ENCODE measurements at places on chromosomes 7 and 10. TPM values are rescaled to one million over a fixed set of nuclear protein-coding genes. Genes with fewer than 3 reads are reported as not detected.

AKR1C4 gene
- not detected for total RNA-seq

ANKRD30A gene
- not detected for total RNA-seq

MRC1 gene
- 144 TPM for total RNA-seq

DNA sequence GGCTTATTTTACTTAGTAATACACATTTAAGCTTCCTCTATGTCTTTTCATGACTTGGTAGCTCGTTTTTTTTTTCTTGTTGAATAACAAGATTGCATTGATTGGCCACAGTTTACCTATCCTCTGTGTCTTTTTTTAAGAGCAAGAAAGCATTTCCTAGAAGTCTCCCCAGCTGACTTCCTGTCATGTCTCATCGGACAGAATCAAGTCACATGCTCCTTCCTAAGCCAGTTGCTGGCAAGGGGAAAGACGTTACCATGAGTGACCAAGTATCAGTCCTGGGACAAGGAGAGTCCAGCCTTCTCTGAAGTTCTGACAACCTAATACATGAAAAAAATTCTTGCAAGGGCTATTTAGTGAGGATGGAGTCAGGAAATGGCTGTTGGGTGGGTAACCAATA, 24.9 kb upstream of the SFRP5 start:
- no peaks in the 10 kb centered on the region for H3K27me3 ChIP-seq
- H3K36me3 ChIP-seq = no peaks in the 10 kb centered on the region
- no peak overlapping the region for H3K4me3 ChIP-seq

GRCh38 chr10:45372251-45372951, 1.6 kb upstream of the ALOX5 start:
- no peak overlapping the region for H3K27ac ChIP-seq
- no peak overlapping the region for H3K4me3 ChIP-seq
- no peaks in the 10 kb centered on the region for H3K36me3 ChIP-seq
- no peaks in the 10 kb centered on the region for H3K27me3 ChIP-seq
- peaks cover 42% of the 10 kb centered on the region for H3K4me1 ChIP-seq

DNA sequence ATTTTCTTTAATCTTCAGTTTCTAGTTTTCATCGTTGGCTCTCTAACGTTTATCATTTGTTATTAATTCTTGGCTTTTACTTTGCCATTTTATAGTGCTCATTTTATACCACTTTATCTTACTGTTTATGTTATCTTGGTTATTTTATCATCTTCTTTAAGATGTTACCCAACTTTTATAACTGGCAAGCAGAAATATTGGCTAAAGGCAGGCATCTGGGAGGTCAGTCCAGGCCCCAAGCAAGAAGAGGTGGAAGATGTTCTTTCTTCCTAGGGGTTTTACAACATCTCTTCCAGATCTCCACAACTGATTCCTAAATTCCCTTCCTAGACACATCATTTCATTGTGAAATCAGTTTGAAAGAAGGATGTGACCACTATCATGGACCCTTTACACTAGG, 208.1 kb downstream of the AHR start:
- no peaks in the 10 kb centered on the region for H3K36me3 ChIP-seq
- no peak for DNase-seq
- H3K4me3 ChIP-seq = no peak overlapping the region
- H3K4me1 ChIP-seq = no peaks in the 10 kb centered on the region
- no peaks in the 10 kb centered on the region for H3K27me3 ChIP-seq

- H3K27me3 ChIP-seq = no peaks in the 10 kb centered on the region
- no peak overlapping the region for H3K4me3 ChIP-seq
These were observed 25.1 kb downstream of the MINDY4 start for GRCh38 chr7:30796105-30796869.

- H3K27ac ChIP-seq = no peak overlapping the region
- no peaks in the 10 kb centered on the region for H3K27me3 ChIP-seq
- no peak overlapping the region for H3K4me3 ChIP-seq
- H3K4me1 ChIP-seq = no peaks in the 10 kb centered on the region
- H3K36me3 ChIP-seq = no peaks in the 10 kb centered on the region
These were observed 514.4 kb downstream of the SUGCT start for GRCh38 chr7:40649247-40649646.

- no peaks in the 10 kb centered on the region for H3K36me3 ChIP-seq
- DNase-seq = no peak
- H3K27ac ChIP-seq = no peak overlapping the region
- H3K4me1 ChIP-seq = no peaks in the 10 kb centered on the region
- no peak overlapping the region for H3K4me3 ChIP-seq
These were observed 55.7 kb upstream of the RHEB start for GRCh38 chr7:151575410-151575809.

- DNase-seq = no peak
- no peaks in the 10 kb centered on the region for H3K4me1 ChIP-seq
- H3K36me3 ChIP-seq = no peaks in the 10 kb centered on the region
- no peaks in the 10 kb centered on the region for H3K27me3 ChIP-seq
- no peak overlapping the region for H3K27ac ChIP-seq
- no peak overlapping the region for H3K4me3 ChIP-seq
These were observed 292.0 kb upstream of the FZD8 start for GRCh38 chr10:35933940-35934641.

DNA sequence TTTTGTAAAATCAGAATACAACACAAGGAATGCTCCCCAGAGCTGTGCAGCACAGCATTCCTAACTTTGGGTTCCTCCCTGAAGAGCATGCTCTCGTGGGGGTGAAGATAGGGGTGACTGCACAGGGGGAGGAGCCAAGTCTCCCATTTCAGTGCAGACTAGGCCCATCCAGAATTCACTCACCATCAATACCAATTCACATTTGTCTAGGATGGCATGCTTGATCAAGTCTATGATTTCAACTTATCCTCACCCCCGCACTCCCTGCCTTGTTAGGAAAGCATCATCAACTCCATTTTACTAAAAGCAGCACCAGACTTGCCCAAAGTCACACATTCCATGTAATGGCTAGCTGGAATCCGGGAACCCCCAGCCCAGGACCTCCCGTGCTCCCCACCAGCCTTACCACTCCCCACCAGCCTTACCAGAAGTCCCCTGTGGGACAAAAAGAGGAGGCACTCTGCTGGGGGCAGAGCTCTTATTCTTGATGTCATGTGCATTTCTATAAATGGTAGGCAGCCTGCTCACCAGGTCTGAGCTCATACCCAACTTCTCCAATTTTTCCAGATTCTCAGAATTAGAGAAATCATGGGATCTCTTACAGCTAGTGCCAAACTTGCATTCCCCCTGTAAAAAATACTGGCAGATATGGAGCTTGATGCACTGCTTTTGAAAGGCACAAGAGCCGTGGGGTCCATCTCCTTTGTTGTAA, 6.2 kb downstream of the PARP12 start:
- no peak overlapping the region for H3K4me3 ChIP-seq
- no peak for DNase-seq
- H3K4me1 ChIP-seq = peaks cover 35% of the 10 kb centered on the region
- H3K36me3 ChIP-seq = peaks cover 56% of the 10 kb centered on the region
- no peaks in the 10 kb centered on the region for H3K27me3 ChIP-seq

- peaks cover 35% of the 10 kb centered on the region for H3K4me1 ChIP-seq
- peaks cover 59% of the 10 kb centered on the region for H3K36me3 ChIP-seq
- H3K27ac ChIP-seq = peak overlapping the region; percentile 99
- H3K4me3 ChIP-seq = peak overlapping the region; percentile 45
These were observed 8.8 kb downstream of the MAFK start for GRCh38 chr7:1539181-1539881.

DNA sequence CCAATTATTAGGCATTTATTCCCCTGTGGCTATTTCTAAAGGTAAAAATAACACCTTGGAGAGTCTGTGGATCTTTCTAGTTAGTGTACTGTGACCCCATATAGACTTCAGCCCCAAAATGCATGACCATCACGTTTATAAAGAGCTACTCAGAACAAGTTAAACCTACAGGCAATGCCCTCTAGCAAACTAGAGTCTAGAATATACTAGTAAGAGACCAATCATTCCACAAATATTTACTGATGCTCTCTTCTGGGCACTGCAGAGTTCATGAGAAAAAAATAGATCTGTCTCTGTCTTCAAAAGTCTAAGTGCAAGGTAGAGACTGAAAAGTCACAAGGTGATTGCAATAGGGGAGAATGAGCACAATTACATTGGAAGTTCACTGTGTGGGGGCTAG, 20.5 kb upstream of the CALD1 start:
- H3K4me1 ChIP-seq = peaks cover 20% of the 10 kb centered on the region
- H3K36me3 ChIP-seq = no peaks in the 10 kb centered on the region
- H3K27ac ChIP-seq = no peak overlapping the region
- no peaks in the 10 kb centered on the region for H3K27me3 ChIP-seq
- no peak overlapping the region for H3K4me3 ChIP-seq

DNA sequence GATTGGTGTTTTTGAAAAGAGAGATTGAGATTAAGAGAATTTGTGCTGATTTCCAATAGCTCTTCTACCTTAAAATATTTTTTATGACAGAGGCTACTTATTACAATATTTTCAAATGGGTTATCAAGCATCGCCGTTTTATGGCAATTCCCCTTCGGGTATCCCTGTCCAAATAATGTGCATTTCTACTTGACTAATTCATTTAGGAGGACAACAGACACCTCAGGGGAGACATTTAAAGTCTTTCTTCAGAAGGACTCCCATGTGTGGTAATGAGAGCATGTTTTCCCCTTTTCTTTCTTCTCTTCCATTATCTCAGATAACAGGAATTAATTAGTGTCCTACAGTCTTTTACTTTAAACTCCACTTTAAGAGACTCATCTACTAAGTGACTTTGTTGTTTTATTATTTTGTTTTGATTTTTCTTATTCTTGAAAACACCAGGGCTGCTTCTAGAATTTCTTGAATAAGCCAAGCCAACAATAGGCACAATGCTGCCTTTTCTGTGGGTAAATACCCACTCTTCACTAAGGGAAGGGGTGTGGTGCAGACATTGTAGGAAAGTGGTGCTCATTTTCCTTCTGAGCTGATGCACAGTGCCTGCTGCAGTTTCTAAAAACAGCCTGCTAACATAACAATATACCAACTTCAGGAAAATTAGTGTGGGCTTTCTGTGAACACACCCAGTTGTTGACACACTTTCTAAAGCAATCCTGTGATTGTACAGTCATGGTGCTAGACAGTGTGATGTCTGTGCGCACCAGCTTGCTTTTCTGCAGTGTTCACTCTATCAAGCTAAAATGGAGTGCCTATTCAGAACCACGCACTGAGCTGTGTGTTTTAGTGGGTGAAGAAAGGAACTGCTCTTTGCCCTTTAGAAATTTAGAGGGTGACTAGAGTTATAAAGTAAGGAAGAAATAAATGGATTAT, 597.7 kb downstream of the NRG3 start:
- H3K4me3 ChIP-seq = no peak overlapping the region
- H3K4me1 ChIP-seq = no peaks in the 10 kb centered on the region
- no peaks in the 10 kb centered on the region for H3K27me3 ChIP-seq
- no peaks in the 10 kb centered on the region for H3K36me3 ChIP-seq

DNA sequence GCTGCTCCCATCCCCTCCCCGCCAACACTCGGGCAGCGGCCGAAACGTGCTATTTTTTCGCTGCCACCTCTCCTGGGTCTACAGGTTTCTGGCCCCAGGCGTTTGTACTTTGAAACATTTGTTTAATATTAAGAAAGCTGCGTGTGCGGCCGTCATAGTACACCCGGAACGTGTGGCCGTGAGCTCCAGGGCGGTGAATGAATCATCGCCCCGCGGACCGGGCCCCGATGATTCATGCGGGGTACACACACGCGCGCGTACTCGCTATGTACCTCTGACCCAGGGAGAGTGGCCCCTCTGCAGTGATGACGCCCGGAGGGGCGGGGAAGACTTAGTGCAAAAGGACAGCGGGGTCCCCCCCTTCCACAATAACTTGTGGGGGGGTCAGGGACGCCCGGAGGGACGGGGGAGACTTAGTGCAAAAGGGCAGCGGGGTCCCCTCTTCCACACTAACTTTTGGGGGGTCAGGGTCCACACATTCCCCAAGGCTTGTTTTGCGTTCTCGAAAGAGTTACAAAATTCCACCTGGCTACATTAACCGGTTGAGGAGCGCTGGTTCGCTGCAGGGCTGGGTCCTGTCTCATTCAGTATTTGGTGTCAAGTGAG, 56.5 kb upstream of the PCGF5 start:
- H3K27ac ChIP-seq = peak overlapping the region; percentile 91
- H3K4me1 ChIP-seq = peaks cover 11% of the 10 kb centered on the region
- peak overlapping the region; percentile 97 for H3K4me3 ChIP-seq
- DNase-seq = peak; percentile 41

GRCh38 chr10:119451300-119451896, 91.1 kb downstream of the RGS10 start:
- DNase-seq = no peak
- H3K4me3 ChIP-seq = no peak overlapping the region
- H3K27me3 ChIP-seq = no peaks in the 10 kb centered on the region
- no peak overlapping the region for H3K27ac ChIP-seq

GRCh38 chr10:24382596-24382978, 173.6 kb downstream of the KIAA1217 start:
- H3K27me3 ChIP-seq = no peaks in the 10 kb centered on the region
- peaks cover 34% of the 10 kb centered on the region for H3K4me1 ChIP-seq
- no peak for DNase-seq
- no peak overlapping the region for H3K4me3 ChIP-seq
- H3K27ac ChIP-seq = peak overlapping the region; percentile 72

DNA sequence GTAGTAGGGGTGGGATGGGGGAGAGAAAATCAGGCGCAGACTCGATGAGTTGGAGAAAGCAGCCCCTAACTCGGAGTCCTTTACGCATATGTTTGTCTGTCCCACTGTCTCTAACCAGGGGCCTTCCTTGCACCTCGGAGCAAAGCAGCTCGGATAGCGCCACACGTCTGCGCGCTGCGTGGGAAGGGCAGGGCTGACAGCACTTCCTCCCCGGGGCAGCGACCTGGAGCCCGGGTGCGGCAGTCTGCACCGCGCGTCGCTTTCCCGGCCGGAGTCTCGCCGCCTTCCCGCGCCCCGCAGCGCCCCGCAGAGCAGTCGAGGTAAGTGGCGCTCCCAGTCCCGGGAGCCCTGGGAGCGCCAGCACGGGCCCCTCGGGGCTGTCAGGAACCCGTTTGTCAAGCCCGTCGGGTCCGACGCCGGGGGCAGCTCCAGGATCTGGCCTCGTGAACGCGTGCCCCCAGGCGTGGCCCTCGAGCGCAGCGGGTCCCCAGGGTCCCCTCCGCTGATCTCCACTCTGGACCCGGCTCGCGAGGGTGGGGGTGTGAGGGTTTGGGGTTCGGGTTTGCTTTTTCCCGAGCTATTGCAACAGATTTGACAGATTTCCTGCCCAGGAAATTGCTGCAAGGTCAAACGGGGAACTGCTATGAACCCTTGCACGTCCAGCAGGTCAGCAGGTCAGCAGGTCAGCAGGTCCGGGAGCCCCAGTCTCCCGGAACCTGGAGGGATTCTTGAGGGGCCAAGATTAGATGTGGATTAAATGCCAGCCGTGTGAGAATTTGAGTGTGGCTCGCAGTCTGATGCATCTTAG, 597 bp downstream of the APBB1IP start:
- H3K4me1 ChIP-seq = no peaks in the 10 kb centered on the region
- H3K36me3 ChIP-seq = no peaks in the 10 kb centered on the region
- H3K27me3 ChIP-seq = peaks cover 4% of the 10 kb centered on the region
- H3K27ac ChIP-seq = peak overlapping the region; percentile 15
- peak overlapping the region; percentile 40 for H3K4me3 ChIP-seq

- H3K4me1 ChIP-seq = peaks cover 71% of the 10 kb centered on the region
- no peak overlapping the region for H3K4me3 ChIP-seq
- H3K27me3 ChIP-seq = peaks cover 22% of the 10 kb centered on the region
- no peak overlapping the region for H3K27ac ChIP-seq
- H3K36me3 ChIP-seq = peaks cover 26% of the 10 kb centered on the region
- no peak for DNase-seq
These were observed 4.8 kb downstream of the LAMB1 start for GRCh38 chr7:107998150-107998549.

GRCh38 chr7:55335151-55335550, 30.0 kb upstream of the LANCL2 start:
- no peaks in the 10 kb centered on the region for H3K27me3 ChIP-seq
- no peak overlapping the region for H3K27ac ChIP-seq
- no peak for DNase-seq
- H3K4me1 ChIP-seq = no peaks in the 10 kb centered on the region
